ACHN (cell line): ENCODE measurements at places on chromosomes 2 and 18.

DNA sequence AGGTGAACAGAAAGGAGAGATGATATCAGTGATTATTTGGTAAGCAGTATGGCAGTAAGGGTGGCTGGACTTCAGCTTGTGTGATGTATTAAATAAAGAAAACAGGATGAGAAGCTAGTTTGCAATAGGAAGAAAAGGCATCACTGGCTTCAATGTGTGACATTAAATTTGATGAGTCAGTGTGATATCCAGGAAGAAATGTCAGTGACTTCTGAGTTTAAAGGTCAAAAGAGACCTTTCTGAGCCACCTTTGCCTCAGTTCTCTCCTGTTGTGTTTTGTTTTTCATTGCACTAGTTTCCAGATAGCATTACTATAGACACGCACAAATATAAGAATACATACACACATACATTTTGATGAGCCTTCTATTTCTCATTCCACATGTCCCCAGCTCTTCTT, 105.6 kb downstream of the PIGN start:
- DNase-seq, result no peak

DNA sequence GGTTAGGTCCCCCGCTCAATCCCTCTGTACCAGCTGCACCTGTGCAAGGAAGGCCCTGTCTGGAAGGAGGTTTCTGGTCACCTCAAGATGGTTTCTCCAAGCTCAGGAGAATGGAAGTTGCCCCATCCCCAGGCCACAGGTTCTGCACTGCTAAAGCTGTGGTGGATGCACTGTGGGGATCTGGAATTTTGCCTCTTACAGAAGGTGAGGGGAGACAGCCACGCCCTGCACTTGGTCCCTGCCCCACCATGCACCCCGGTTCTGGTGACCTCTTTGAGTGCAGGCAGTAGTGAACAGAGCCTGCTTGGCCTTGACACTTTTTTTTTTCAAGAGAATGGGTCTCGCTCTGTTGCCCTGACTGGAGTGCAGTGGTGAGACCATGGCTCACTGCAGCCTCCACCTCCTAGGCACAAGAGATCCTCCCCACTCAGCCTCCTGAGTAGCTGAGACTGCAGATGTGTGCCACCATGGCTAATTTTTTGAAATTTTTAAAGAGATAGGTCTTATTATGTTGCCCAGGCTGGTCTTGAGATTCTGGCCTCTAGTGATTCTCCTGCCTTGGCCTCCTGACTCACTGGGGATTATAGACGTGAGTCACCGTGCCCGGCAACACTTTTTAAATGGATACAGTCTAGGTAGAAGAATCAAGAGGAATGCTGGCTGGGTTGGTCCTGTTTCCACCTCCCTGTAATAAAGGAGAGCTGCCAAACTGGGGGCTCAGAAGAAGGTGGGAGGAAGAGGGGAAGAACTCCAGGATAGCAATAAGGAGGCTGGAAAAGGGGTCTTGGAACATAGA, 5.8 kb upstream of the NT5DC4 start:
- peak; percentile 79 for DNase-seq

GRCh38 chr2:108553209-108553919, 19.1 kb downstream of the LIMS1 start:
- no peak for DNase-seq

DNA sequence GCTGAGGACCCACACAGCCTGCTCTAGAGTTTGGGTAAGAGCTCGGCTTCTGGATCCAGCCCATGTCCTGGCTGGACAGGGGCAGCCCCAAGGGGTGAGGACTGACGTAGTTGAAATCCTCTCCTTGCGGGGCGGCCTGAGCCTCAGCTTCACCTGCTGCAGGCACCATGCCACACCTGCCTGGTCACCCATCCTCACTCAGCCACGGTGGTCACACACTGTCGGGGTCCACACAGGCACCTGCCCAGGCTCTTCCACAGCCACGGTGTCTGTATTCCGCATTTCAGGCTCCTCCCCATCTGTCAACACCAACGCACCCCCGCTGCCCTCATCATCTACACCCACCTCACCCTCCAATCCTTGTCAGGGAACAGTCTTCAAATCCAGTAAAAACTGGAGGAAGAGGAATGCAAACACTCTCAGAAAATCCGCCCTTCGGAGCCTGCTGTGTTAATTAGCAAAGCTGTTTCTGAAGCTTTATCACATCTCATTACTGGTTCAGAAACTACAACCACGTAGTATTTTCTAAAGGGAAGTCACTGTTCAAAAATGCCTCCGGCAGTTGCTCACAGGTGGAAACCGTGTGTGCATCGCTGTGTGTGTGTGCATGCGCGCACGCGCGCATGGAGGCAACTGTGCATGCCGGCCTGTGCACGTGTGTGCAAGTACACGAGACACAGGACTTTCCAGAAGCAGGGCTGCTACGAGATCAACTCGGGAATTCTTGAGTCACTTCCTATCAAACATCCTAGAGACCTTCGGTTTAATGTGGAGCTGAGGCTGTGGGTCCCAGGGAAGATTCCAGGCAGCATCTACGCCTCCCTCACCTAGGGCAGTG, 38.2 kb downstream of the SLC66A2 start:
- no peak for DNase-seq

- DNase-seq, result no peak
Observed at GRCh38 chr2:68272246-68272994, 20.1 kb upstream of the PPP3R1 start.

GRCh38 chr2:242015108-242016065, 145.9 kb downstream of the RTP5 start:
- DNase-seq, result no peak

DNA sequence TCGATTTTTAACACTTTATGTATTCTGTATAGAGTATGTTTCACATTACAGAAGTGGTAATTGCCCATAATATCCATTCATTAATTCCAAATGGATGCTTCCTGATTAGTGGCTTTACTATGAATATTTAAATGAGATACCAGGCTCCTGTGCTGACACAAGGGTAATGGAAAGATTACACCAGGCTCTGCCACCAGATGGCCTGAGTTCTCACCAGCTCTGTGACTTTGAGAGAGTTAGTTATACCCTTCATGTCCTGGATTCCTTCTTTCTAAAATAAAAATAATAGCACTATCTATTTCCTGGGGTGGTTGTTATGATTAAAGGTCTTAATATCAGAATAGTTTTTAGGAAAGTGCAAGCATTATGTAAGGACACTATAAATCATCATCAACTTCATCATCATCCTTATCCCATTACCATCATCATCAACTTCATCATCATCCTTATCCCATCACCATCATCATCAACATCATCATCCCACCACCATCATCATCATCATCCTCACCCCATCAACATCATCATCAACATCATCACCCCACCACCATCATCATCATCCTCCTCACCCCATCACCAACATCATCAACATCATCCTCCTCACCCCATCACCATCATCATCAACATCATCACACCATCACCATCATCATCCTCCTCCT, 151.8 kb downstream of the DNER start:
- DNase-seq, result no peak

GRCh38 chr2:49002750-49003149, 151.6 kb downstream of the FSHR start:
- DNase-seq, result no peak

GRCh38 chr18:13226533-13227144, 8.1 kb downstream of the LDLRAD4 start:
- DNase-seq, result no peak

GRCh38 chr2:239650674-239651073, 249.9 kb upstream of the HDAC4 start:
- DNase-seq, result no peak

DNA sequence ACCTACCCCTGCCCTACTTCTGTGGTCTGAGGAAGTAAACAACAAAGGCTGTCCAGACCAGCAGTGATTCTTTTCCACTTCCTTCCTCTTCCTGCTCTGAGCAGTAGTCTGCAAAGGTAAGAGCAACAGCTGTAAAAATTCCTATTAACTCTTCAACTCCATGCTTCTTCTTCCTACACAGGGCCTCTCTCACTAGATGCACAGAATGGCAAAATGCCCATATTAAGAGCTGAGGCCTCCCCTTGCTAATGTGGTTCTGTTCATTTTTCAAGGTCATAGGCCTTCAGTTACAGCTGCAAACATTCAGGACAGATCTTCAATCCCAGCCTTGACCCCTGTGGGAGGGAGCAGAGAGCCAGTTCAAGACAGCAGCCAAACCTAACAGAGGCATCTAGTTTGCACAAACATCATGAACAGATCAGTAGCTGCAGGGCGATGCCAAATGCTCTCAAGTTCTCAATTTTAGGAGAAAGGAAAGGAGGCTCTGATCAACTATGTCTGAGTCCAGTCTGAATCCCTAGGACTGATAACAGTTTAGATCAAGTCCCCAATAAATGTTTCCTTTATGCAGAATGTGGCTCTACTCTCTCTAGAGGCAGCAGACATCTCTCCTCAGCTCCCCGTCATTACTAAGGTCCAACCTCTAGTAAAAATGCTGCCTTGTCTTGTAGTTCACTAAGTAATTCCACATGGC, 20.9 kb downstream of the SLC40A1 start:
- DNase-seq, result no peak

GRCh38 chr2:176614049-176614448, 344.8 kb downstream of the MTX2 start:
- DNase-seq, result no peak

DNA sequence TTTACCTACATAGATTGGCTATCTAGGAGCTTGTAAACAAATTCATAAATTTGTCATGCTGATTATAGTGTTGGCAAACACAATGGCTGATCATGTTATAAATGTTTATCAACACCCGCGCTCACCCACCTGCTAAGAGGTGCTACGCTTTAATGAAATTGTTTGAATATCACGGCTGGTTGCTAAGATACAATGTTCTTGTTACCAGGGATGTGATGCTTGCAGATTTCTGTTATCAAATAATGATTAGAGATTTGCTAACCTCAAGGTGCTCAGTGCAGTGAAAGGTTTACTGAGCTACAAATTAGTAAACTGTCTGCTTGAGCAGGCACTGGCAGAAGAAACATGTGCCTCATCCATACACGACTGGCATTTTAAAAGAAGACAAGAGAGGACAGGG, 160.0 kb upstream of the ZEB2 start:
- no peak for DNase-seq

DNA sequence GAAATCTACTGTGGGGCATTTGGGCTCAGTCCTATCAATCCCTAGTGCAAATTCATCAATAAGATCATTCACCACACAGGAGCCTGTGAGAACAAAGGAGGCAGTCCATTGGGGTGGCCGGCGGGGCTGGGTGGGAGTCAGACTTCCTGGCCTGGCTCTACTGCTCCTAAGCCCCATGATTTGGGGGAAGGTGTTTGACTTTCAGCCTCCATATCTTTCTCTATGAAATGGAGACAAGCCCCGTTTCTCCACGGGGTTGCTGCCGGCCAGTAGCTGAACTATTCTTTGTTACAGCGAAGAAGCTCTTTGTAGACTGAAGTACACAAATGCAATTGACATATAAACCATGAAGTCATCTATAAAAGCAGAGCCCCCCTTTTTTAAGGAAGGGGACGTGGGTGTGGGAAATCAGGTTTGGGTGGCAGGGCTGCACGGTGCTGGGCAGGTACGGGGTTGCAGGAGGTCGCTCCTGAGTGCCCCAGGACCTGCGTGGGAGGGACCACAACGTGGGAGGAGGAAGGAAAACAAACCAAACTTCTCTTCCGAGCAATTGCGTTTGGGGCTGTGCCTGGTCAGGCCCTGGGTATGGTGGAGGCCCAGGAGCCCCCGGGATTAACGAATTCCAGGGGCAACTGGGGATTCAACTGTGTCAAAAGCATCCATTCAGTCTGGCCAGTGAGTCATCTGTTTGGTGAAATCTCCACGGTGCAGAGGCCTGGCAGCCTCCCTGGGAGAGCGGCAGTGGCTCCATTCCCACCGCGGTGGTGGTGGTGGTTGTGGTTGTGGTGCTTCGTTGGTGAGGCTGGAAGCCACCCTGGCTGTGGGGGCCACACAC, 18.2 kb downstream of the FBLN7 start:
- no peak for DNase-seq

DNA sequence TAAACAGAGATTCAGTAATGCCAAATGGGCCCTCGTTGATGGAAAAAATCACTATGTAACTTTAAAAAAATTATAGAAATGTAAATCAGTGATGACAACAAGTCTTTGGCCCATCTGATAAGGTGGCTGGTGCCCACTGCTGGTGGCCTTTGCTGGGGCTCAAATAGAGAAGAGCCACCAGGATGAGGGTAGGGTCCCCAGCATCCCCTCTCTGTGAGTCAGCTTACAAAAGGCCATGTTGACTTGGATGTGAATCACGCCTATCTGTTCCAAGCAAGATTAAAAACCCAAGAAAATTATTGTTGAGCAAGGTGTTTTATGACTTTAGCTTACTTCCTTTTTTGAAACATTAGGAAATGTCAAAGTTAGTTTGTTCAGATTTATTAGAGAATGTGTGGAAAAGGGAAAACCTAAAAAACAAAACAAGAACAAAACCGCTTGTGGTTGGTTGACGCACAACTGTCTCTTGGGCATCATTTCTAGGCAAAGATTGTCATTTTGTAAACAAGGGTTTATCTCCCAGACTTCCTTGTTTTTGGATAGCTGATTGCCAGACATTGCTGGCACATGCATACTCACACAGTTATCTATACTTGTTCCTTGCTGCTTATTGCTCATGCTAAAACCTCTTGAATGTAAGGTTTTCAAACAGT, 53.7 kb upstream of the ZNF396 start:
- no peak for DNase-seq

DNA sequence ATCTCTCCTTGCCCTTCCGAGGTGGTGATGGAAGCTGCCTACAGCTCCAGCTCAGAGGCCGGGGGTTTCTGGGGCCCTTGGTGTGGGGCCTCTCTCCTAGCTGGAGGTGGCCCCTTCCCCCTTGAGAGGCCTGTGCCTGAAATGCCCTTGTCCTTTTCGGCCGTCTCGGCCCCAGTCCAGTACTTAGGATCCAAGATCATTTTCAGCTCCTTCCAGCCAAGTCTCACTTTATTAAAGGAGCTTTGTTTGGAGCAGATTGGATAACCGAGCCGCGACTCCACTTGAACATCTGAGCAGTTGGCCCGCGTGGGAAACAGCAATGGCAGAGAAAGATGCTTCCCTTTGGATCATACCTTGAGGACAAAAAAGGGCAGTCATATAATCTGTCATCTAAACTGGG, 125.0 kb downstream of the NEDD4L start:
- no peak for DNase-seq

- DNase-seq, result no peak
Observed at GRCh38 chr2:147076634-147077033, 768.2 kb upstream of the ACVR2A start.

GRCh38 chr2:160377204-160377995, 116.2 kb downstream of the RBMS1 start:
- DNase-seq, result no peak

GRCh38 chr18:27500531-27500930, 315.4 kb upstream of the CHST9 start:
- no peak for DNase-seq

DNA sequence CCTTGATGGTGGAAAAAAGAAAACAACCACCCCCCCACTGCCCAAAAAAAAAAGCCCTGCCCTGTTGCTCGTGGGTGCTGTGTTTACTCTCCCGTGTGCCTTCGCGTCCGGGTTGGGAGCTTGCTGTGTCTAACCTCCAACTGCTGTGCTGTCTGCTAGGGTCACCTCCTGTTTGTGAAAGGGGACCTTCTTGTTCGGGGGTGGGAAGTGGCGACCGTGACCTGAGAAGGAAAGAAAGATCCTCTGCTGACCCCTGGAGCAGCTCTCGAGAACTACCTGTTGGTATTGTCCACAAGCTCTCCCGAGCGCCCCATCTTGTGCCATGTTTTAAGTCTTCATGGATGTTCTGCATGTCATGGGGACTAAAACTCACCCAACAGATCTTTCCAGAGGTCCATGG, 28.0 kb downstream of the MAL start:
- DNase-seq, result peak; percentile 39

- DNase-seq, result no peak
Observed at GRCh38 chr18:34223893-34224422, 755 bp downstream of the NOL4 start.

GRCh38 chr2:225494100-225494459, 94.6 kb downstream of the NYAP2 start:
- DNase-seq, result no peak

GRCh38 chr2:187875261-187876141, 321.3 kb upstream of the TFPI start:
- no peak for DNase-seq
